Central memory CD4-positive, alpha-beta T cell (primary cell): ENCODE measurements at places on chromosomes 11 and 22.

GRCh38 chr11:38791346-38791961, 2193.4 kb upstream of the RAG2 start:
- DNase-seq: no peak

- no peak for DNase-seq
Observed at GRCh38 chr11:71381781-71382505, 66.2 kb downstream of the DHCR7 start.

- DNase-seq: no peak
Observed at GRCh38 chr22:35589071-35589755, 27.9 kb downstream of the MB start.

GRCh38 chr11:1260023-1260501, 37.2 kb downstream of the MUC5B start:
- DNase-seq: no peak

GRCh38 chr22:24841261-24841660, 35.2 kb downstream of the SGSM1 start:
- no peak for DNase-seq

DNA sequence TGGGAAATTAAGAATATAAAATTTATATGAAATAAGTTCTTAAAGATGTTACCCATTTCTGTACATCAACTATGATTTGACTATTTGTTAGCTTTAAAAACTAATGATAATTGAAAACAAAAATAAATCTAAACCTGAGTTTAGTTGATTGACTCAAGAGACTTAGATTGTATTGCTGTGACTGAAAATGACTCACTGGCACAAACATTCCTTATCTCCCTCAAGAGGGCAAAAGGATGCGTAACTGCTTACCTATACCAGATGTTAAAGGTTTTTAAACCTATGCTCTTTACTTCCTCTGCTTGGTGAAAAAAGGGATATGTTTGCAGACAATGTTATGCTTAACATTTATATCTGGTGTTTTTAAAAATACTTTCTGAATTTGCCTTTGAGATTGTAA, 30.3 kb downstream of the ATM start:
- no peak for DNase-seq

- DNase-seq: no peak
Observed at GRCh38 chr11:130467116-130467900, 18.9 kb downstream of the ADAMTS15 start.

GRCh38 chr11:101169944-101170343, 40.3 kb upstream of the PGR start:
- DNase-seq: no peak

- DNase-seq: no peak
Observed at GRCh38 chr22:49044091-49044490, 783.6 kb downstream of the BRD1 start.

DNA sequence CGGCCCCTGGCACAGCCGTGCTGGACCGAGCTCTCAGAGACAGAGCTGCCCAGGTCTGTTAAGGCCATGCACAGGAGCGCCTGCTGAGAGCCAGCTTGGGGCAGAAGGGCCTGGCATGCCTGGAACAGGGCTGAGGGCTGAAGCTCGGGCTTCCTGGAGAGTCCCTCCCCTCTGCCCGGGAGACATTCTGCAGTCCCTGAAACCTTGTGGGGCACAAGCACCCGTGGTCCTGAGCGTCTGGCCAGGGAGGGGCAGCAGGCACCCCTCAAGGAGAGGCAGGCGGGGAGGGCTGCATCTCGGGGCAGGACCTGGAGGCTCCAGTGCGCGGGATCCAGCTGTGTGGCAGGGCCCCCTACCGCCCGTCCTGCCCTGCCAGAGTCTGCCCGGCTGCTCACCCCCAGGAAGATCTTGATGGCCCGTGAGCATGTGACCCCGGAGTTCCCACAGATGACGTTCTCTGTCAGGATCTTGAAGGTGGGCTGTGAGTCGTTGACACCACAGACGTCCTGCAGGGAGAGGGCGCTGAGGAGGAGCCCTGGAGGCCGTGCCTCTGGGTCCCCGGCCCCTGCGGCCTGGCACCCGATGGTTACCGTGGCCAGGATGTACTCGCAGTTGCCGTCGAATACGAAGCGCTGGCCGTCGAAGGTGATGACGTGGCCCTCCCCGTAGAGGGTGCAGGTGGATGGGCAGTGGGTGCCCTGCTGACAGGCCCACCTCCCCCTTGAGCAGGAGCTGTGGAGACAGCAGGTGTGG, 10.9 kb downstream of the MUC6 start:
- no peak for DNase-seq

DNA sequence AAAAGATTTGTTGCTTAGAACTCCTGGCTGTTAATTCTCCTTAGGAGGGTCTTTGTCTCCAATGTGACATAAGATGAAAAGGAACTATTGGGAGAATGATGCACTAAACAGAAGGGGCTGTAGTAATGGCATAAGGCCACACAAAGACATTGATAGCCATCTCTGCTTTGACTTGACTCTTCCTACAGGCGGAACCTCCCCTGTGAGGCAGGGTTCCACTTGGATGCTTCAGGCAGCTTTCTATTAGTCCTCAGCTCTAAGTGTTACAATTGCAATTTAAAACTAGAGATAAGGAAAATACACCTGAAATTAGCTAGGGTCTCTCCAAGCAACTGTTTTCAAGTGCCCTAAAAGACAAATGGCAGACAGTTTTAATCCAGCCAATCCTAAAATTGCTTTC, 391.6 kb upstream of the CCDC90B start:
- DNase-seq: no peak

- DNase-seq: no peak
Observed at GRCh38 chr11:109864151-109864661, 229.0 kb upstream of the ZC3H12C start.
